Mesothelial cell of epicardium (in vitro differentiated cells): ENCODE measurements at places on chromosomes 3 and 15. TPM values are rescaled to one million over a fixed set of nuclear protein-coding genes. Genes with fewer than 3 reads are reported as not detected.

- no peak for DNase-seq
These were observed 619.5 kb upstream of the TBL1XR1 start for GRCh38 chr3:177816667-177817208.

DNA sequence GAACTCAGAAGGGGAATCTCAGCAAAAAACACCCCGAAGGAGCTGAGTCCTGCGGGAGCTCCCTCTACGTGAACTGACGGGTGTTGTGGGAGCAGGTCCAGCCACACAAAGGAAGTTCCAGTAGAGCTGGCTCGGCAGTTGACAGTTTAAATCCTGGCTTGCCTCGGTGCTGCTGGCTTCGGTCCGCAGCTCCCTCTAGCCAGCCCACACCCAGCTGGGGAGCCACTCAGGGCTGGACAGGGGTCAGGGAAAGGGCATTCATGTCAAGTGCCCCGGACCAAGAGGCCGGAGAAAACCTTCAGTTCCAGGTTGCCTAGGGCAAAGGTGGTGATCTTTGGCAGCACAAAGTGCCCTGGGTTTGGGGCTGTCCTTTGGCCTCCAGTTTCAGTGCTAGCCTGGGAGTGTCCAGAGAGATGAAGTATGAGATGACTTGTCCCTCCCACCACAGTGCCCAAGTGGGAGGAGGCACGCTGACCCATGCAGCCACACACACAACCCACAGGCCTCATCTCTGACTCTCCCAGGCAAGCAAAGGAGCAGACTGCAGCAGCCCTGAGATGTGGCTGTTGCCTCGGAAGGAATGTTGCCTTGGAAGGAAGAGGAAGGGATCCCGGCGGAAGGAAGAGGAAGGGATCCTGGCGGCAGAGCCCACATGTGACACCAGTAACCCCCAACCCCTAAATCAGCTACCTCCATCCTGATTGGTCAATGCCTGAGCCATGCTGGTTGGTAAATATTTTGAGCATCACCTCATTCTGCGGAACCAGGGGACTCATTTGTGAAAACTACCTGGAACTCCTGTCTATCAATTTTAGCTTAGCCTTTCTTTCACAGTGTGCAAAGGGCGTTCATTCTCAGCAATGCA lies 13.9 kb upstream of the ANPEP start:
- no peak for DNase-seq

DNA sequence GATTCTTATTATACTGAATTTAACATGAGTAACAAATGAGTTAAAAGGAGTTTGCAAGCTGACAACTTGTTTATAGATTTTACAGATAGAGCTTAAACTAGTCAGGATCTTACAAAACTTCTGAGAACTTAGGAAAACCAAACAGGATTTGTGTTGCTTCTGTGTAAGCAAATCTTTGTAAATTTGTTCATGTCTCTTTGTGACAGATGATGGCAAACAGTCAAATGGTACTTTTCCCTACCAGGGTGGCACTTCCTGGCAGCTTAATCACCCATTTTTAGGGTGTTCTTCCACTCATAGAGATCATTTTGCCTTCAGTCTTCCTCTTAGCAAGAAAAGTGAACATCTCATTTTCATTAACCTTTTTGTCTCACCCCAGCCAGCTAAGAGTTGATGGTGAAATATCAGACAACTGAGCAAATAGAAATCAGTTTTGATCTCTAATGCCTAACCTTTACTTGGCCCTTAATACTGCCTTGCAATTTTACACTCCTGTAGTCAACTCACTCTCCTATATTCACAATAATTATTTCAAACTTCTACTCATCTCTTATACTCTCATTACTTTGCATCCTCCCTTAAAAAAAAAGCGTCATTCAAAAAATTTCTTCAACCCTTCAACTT lies 23.7 kb upstream of the NECTIN3 start:
- DNase-seq: no peak

DNA sequence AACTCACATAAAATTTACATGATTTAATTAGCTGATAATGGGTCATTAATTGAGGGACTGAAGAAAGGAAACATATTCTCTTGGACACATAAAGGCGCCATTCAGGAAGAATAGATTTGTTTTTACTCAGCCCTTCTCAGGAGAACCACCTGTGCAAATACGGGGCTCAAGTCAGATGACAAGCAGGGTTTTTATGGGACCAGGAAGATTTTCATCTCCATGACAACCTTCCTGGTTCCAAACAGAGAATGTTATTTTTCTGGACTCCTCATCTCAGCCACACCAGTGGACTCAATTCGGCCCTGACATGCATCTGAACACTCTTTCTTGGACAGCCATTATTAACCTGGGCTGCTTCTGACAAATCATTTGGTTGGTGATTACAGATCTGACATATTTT lies 120.5 kb downstream of the PDZRN3 start:
- DNase-seq: no peak

Gene ALDH1L1
- total RNA-seq: 1.0 to 1.6 TPM (median 1.2 TPM) in 3 replicates
